ENCODE measurements at places on chromosomes 11 and 22.

GRCh38 chr11:133593036-133593435 is 60.7 kb upstream of the OPCML start:
- DNase-seq = no peak

DNA sequence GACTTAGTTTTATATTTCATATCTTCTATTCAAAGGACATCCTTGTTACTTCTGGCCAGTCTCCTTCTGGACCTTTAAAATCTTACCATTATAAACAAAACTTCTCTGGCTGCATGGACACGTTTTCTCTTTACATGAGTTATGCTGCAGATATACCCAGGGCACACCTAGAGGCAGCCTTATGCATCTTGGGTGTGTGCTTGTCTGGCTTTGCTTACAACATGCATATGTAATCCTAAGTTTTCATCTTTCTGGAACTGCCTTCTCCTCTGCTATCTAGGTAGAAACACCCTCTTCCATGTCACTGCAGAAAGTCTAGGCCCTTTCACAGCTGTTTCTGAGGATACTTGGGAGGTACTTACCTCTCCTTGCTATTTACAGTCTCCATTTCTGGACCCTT is 185.8 kb upstream of the RAG2 start:
- DNase-seq = no peak

DNA sequence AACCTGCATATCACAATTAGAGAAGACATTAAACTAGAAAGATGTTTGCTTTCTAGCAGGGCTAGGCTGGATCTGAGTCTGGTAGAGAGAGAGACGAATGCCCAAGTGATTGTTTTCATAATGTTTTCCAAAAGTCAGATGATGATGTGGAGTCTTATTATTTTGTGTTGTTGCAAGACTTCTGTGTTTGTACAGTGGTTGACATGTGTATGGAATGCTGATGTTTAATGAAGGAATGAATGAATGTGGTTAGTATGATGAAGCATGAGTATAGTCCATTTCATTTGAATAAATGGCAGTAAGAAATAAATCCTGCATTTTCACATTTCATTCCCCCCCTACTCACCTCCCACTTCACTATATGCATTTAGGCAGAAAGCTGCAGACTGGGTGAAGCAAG is 69.6 kb downstream of the PPP2R1B start:
- no peak for DNase-seq

DNA sequence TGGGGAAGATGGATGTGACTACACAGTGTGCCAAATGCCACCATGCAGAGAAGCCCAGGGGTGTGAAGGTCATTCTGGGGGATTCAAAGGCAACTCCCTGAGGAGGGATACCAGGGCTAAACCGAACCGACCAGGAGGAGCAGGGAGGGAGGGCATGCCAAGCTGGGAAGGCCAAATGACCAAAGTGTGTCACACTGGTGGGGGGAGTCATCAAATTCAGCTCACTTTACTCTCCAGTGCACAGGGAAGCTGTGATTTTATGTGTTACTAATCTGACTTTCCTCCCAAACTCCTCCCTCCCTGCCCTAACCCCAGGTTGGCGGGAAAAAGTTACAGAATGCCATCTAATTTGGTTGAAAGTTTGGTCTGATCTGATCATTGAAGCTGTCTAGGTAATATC is 29.7 kb upstream of the TSKU start:
- no peak for DNase-seq

DNA sequence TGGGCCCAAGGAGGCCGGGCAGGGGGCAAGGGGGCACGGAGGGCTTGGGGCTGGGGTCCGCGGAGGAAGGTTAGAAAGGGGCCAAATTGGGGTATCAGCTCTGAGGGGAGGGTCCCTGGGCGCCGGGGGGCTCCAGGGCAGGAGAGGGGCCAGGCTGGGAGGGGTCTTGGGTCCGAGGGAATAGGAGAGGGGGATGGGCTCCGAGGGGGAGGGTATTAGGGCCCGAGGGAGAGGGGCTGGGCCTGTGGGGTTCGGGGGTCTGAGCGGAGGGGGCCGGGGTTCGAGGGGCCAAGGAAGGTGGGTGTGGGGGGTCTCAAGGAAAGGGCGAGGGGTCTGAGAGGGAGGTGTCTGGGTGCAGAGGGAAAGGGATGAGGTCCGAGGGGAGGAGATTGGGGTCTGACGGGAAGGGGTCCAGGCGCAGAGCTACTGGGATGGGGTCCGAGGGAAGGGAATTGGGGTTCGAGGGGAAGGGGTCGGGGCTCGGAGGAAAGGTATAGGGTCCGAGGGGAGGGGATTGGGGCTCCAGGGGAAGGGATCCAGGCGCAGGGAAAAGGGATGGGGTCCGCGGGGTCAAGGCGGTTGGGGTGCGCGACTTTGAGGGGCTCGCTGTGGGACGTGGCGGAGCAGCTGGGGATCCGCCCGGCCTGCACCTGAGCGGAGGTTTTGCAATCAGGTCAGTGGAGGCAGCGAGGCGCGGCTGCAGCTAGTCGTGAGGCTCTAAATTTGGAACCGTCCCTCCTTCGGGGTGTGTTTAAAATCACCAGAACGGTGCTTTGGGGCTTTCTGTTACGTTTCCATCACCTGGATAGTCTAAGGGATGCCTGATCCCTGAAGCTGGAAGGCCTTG is 728 bp downstream of the CTTN start:
- peak; percentile 68 for DNase-seq

DNA sequence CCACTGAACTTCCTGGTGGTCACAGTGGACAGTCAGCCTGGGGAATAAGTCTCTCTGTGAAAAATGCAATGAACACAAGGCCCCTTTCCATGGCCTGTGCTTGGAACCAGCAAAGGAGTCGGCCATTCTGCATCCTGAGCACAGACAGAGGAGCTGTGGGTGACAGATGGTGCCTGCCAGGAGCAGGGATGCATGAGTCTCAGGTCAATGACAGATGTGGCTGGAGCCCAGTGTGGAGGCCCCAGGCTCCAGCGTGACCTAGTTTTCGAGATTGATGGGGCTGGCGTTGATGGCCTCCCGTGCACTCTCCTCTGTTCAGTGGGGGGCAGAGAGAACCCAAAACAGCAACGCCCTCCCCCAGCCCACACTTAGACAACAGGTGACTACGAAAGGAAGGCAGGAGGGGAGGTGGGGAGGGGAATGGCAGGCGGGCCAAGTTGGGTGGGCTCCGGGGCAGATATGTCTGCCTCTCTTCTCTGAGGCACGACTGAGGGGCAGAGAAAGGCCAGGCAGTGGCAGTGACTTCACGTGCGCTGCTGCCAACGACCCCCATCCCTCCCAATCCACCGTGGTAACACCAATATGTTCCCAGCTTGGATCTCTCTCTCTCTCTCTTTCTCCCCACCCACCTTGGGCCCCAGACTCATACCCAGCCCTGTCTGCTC is 34.4 kb upstream of the CD5 start:
- no peak for DNase-seq

DNA sequence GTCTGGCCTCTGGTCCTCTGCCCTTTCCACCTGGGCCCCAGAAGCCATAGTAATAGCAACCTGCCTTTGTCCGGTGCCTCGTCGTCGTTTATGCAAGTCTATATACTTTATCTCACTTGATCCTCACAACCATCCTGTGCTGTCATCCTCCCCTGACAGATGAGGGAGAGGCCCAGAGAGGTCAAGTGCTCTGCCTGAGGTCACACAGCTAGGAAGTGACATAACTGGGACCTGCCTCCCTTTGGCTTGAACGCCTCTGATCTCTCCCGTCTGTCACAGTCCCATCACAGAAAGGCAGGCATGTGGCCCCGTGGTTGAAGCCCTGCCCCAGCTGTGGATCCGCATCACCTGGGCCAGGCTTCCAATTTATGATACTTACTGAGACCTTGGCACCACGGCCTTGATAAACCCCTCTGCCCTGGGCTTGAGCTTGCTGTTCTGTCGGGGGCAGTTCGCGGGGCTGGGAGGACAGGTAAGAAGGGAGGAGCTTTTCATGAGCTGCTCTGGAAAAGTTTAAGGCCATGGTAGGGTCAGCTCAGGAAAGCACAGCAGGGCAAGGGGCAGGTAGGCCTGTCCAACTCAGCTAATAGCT is 247.0 kb downstream of the ST3GAL4 start:
- no peak for DNase-seq

DNA sequence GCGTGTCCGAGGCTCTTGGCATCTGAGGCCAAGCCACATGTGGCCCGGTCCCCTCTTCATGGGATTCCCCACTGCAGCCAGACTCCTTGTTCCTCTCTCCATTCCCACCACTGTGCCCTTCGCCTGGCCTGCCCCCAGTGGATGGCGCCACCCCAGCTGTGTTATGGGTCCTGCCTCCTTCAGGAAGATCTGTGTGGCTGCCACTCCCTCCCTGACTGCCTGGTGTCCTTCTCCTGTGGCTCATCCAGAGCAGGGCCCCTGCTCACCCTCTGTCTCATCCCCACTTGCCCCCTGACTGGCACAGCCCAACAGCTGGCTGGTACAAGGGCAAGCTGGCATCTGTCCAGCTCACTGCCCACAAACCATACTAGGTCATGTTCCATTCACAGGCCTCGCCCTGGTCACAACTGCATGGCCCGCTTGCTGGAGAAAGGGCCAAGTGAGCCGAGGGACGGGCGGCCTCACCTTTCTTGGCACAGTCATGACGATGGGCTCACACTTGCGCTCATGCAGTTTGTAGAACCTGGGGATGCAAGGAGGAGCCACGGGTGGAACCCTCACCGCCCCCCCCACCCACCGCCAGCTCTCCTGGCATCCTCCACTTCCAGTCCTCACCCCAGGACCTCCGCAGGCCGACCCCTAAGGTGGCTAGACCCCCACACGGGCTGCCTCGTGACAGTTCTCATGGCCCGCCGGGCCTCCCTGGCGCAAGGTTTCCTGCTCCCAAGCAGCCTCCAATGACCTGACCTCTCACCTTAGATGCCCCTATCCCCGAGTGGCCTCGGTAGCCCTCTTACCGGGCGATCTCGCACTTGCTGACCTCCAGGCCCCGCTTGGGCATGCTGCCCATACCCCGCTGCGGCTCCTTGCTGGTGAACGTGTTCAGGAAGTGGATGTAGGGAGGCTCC is 2.1 kb upstream of the PTPRCAP start:
- DNase-seq = peak; percentile 53

All from ovary (tissue), 10 donors.